ENCODE measurements at places on chromosomes 2 and 18.

- no peak for DNase-seq
Observed at GRCh38 chr18:23926571-23926970, 88.0 kb upstream of the TTC39C start.

DNA sequence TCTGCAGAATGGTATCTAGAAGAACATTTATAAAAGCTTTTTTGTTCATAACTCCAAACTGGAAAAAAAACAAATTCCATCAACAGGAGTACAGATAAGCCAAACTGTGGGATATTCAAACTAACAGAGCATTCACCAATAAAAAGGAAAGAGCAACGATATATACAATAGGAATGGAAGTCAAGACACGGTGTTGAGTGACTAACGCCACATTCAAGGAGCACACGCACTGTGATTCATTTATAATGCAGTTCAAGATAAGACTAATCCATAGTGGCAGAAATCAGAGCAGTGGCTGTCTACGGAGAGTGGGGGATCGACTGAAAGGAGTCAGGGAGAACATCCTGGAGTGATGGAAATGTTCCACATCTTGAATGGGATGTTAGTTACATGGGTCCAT is 70.7 kb downstream of the CABYR start:
- DNase-seq = no peak

GRCh38 chr2:126893153-126893552 is 5.5 kb upstream of the TEX51 start:
- DNase-seq = no peak

DNA sequence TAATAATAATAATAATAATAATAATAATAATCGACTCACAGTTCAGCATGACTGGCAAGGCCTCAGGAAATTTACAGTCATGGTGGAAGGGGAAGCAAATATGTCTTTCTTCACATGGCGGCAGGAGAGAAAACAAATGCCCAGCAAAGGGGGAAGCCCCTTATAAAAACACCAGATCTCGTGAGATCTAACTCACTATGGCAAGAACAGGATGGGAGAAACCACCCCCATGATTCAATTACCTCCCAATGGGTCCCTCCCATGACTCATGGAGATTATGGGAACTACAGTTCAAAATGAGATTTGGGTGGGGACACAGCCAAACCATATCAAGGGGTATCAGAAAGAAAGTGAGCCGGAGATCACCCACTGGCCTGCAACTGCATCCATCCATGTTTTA is 40.5 kb upstream of the PAPOLG start:
- no peak for DNase-seq

GRCh38 chr2:8176887-8177286 is 505.0 kb upstream of the ID2 start:
- DNase-seq = no peak

Data from A549 (cell line).